ENCODE measurements at places on chromosomes 6 and 20.
A peak's percentile ranks its signal among the peaks of the same experiment; 100 is the strongest.

GRCh38 chr6:150145830-150146229, 3.0 kb downstream of the PPP1R14C start:
- DNase-seq: no peak

DNA sequence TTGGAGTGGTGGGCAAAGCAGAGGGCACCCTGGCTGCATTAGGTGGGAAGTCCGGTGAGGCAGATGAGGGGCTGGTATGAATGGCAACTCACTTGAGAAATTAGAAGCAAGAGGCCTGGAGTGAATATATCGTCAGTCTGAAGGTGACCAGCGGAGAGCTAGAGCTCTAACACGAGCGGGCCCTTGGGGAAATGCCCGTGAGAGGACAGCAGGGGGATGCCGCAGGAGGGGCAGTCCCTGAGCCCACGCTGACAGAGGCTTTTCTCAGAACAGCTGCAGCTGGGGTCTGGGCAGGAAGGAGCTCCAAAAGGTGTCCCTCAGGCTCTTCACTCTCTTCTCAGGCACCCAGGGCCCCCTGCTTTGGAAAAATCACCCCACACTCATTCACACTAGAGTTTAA, 32.0 kb upstream of the CD93 start:
- no peak for DNase-seq

DNA sequence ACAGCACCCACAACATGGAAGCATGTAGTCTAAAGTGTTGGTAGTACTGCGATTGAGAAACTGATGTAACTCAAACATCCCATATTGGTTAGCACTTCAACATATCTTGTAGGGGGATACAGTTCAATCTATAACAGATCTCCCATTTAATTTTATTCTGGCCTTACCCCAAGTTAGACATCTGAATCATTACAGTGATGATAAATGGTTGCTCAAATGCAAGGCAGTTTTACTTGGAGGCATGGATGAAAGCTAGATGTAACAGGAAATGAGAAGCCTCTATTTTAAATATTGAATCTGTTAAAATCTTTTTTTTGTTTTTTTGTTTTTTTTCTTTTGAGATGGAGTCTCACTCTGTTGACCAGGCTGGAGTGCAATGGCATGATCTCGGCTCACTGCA, 44.2 kb upstream of the FAM50B start:
- DNase-seq: no peak

- DNase-seq: no peak
Observed at GRCh38 chr20:48864254-48864653, 36.5 kb upstream of the PREX1 start.

DNA sequence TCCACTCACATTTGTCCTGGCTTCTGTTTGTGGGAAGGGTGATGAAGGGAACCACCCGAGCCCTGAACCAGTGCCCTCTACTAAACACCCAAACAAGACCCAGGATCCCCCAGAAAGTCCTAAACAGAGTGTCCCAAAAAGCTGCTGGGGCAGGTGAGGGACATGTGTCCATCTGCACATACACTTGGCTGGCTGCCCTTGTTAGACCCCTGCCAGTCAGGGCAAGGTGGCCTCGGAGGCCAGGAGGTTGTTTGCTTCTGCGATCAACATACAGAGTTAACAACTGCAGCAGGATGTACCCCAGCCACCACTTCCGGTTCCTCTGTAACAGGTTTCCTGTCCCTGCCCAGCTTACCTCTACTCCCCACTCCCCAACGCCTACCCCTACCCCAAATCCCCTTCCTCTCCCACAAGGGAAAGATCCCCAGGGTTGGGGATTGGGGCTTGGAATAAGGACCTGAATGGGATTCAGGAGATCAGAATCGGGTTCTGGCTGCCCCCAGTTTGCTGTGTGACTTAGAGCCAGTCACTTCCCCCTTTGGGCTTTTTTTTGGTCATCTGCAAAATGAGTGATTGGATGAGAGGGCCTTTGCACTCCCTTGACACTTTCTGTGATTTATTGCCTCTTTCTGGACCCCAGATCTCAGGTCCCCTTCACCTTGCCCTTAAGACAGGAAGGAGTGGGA, 13.9 kb downstream of the DEF6 start:
- DNase-seq: peak; percentile 43

DNA sequence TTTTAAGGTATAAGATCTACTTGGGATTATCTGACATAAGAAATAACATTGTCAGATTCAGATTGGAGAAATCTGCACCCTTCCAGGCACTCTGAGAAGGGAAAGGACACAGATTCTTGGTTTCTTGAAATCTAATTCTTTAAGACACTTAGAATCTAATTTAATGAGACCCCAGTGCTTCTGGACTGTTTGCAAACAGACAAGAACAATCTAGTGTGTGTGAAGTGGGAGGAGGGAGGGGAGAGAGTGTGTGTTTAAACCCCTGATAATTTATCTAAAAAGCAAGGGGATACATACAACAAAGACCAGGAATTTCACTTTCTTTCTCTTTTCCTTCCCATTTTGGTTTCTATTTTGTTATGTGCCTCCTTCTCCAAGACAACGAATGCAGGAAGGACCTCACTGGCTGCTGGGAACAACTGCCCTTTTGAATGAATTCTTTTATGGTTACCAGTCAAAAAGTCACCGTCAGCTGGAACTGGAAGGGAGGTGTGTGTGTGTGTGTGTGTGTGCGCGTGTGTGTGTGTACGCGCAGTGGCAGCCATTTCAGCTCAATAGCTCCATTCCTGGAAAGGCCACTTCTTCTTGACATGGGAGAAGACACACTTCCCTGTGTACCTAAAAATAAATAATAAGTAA, 129.4 kb downstream of the BCAS1 start:
- no peak for DNase-seq

- DNase-seq: no peak
Observed at GRCh38 chr20:32975698-32976674, 28.2 kb downstream of the SUN5 start.

GRCh38 chr6:26025047-26025893, 62.0 kb upstream of the HFE start:
- DNase-seq: no peak

DNA sequence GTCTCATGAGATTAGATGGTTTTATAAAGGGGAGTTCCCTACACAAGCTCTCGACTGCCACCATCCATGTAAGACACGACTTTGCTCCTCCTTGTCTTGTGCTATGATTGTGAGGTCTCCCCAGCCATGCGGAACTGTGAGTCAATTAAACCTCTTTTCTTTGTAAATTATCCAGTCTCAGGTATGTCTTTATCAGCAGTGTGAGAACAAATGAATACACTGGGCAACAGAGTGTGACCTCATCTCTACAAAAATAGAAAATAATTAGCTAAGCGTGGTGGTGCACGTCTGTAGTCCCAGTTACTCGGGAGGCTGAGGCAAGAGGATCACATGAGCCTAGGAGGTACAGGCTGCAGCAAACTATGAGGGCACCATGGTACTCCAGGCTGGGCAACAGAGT, 51.3 kb downstream of the MDN1 start:
- DNase-seq: no peak

- DNase-seq: no peak
Observed at GRCh38 chr20:51884561-51884960, 82.2 kb upstream of the SALL4 start.

GRCh38 chr6:38391626-38392579, 247.8 kb downstream of the BTBD9 start:
- DNase-seq: no peak

DNA sequence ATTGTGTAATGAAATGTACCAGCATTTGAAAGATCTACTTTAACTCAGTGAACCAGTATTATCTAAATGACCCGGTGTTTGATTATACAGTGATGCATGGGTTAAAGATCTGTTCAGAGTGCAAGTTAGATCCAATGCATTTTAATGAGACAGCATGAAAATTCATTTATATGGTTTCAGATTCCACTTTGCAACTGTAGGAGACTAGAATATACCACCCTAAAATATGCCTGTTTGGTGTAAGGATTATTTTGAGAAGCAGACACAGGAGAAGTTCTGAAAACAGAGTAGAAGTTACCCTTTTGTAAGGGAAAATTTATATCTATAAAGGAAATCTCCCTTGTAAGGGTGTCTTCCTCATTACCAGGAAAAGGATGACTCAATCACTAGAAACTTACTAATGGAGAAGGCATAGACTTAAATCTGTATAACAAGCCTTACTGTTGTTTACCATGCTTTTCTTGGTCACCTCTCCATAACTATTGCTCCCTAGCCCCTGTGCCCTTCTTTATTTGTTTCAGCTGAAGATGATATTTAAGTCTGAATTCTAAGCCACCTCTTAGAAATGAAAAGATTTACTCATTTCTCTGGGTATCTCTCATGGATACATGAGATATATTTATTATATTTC, 105.4 kb downstream of the NCOA3 start:
- no peak for DNase-seq

- DNase-seq: no peak
Observed at GRCh38 chr20:54184071-54184470, 10.3 kb upstream of the CYP24A1 start.

All from transverse colon (tissue), 4 donors.